Ammon's horn (tissue), 1 donor: ENCODE measurements at places on chromosomes 3 and 15.

DNA sequence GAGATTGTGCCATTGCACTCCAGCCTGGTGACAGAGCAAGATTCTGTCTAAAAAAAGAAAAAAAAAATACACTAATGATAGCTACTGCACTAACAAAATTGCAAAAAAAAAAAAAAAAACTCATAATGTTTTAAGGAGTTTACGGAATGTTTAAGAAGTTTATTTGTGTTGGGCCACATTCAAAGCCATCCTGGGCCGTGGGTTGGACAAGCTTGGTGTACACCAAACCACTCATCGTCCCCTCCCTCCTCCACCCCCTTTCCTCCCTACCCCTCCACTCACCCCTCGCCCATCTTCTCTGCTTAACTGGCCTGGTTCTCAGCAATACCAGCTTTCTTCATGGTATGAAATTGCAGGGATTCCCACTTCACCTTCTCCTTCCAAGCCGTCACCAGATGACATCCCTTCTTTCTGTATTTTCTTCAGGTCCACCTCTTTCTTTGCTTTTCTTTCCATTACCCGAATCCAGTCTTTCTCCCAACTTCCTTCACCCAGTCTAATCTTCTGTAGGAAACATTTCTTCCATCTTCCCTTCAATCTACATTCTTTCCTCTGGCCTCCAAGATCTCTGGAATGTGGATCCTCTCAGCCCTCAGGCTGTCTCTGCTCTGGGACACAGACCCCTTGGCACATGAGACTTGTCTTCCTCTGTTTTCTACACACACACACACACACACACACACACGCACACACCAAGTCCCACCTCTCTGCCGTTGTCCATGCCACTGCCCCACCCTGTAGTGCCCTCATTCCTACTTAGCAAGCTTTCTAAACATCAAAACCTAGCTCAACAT lies 3.5 kb upstream of the MESP1 start:
- no peak for DNase-seq

DNA sequence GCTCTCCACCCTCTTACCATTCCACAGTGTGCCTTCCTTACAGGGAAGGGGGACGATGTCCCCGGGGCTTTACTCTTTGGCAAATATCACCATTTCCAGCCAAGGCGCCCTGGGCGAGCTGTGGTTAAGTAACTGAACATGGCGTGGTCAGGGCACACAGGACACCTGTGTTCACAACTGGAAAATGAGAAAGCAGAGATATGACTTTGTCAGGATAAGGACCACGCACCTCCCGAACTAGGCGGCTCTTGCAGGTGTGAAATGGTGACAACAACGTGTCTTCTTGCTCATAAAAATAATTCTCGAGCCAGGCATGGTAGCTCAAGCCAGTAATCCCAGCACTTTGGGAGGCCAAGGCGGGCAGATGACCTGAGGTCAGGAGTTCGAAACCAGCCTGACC lies 154.8 kb downstream of the LRRC28 start:
- no peak for DNase-seq

DNA sequence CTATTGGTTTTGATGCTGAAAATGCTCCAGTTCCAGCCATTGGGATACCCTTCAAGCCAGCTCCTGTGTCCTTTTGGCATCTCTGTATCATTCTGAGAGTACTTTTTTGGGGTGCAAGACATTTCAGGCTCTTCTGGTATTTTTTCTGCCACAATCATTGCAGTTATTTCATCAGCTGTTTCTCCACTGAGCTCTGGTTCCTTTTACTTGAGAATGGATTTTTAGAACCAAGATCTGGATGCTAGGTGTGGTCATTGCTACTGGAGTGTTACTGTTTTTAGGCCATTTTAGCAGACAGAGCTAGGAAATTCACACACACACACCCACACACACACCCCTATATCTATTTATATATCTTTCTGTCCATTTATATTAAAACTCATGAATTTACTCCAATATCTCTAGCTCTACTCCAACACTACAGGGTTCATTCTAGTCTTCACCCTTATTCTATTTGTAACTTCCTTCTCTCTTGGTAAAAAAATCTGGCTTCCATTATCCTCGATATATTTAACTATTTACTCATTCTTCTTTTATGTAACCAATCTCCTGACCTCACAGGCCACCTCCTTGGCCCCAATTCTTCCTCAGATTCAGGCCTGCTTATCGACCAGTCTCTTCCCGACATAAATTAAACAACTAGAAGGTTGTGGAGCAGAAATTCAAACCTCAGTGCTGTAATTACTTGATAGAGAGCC lies 17.0 kb downstream of the SLC35G2 start:
- DNase-seq: no peak

GRCh38 chr3:64650715-64651114 lies 37.1 kb downstream of the ADAMTS9 start:
- DNase-seq: no peak

GRCh38 chr3:124986192-124987143 lies 51.9 kb upstream of the MUC13 start:
- no peak for DNase-seq

DNA sequence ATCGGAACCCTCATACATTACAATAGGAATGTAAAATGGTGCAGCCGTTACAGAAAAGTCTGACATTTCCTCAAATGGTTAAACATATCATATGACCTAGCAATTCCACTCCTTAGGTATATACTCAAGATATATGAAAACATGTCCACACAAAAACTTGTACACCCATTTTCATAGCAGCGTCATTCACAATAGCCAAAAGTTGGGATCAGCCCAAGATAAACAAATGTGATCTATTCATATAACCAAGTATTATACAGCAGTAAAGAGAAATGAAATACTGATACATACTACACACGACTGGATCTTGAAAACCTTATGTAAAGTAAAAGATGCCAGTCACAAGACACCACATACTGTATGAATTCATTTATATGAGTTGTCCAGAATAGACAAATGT lies 102.4 kb downstream of the MSL2 start:
- DNase-seq: no peak

- DNase-seq: no peak
Measured at GRCh38 chr3:30343861-30344260, 262.5 kb upstream of the TGFBR2 start.

DNA sequence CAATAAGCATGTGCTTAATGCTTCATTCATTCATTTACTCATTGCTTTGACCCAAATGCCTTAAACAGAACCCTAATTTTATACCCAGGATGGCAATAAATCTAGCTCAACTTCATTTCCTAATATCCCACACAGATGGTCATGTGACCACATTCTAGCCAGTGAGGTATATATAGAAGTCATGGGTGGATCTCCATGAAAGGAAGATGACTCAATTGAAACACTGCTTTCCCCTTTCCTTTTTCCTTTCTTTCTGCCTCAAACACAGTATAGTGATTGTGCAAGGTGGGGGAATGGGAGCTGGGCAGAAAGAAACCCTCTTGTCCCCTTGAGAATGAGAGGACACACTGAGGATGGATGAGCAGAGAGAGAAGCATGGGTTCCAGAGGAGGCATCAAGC lies 183.5 kb upstream of the PRICKLE2 start:
- DNase-seq: no peak

DNA sequence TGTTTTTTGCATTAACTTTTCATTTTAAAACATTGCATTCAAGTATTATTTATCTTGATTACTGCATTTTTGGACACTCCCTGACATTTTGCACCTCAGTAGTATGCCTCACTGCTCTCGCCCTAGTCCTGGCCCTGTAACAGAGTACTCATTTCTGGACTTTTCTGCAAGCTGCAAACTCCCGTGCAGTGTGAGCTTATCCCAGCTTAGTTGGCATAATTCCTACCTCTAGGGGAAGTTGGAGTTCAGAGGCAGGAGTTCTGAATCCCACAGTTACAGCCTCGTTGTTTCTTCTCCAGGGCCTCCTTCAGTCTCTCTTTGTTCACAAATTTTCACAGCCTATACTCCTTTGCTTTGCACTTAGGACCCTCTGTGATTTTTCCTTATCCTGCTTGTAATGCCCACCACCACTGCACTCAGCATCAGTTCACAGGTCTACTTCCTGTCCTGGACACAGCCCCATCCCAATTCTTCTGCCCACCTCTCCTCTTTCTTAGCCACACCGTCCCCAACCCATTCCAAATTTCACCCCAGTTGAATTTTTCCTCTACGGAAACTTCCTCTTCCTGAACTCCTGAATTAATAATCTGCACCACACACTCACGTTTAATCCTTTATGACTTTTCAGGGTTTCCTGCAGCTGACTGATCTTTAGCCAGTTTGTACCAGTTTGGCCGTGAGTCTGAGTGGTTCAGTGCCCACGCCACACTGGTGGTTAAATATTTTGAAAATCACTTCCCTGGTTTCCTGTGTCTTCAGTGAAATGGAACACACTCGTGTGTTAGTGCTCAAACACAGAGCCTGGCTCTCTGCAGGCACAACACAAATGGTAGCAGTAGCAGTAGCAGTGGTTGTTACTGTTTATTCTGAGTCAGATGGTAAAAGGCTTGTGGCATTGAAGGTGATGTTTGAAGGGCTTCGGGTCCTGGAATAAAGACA lies 6.3 kb upstream of the CTSH start:
- DNase-seq: no peak

DNA sequence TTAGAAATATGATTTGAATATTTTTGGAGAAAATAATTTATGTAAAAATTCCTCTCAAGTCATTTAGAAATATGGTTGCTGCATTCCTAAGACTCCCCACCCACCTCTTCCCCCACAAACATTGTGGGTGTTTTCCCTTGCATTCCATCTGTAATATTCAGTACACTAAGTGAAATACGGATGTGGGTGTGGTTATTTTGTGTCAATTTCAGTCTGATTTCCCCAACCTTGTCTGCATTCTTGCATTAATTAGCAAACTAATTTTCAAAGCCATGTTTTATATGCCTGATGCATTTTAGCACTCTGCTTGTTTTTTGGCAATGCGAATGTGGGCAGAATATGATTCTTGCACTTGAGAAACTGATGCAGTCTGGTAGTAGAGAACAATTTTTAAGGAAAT lies 408.3 kb upstream of the RGMA start:
- peak; percentile 26 for DNase-seq

DNA sequence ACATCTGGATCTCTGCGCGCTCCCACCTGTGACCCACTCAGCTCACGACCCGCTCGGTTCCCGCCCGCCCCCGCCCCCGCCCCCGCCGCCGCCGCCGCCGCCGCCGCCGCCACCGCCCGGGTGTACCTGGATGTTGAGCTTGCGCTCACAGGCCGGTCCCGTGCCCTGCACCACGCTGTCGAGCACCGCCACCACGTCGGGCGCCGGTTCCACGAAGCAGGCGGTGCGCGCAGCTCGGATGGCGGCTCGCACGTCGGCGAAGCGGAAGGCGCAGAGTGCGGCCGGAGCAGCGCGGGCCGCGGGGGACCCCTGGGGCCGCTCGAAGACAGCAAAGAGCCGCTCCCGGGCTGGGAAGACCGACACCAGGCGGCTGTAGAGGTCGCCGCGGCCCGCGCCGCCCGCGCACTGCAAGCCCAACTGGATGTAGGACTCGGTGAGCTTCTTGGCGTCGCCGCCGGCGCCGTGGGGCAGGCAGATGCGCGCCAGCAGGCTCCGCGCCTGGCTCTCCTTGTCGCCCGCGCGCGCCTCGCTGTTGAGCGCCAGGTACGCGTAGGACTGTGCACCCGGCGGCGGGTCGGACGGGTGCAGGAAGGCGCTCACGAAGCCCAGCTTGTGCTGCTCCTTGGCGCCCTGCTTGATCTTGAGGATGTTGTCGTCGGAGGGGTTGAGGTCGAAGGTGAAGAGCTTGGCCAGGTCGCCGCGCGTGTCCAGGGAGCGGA lies 1.1 kb downstream of the PLXND1 start:
- no peak for DNase-seq

DNA sequence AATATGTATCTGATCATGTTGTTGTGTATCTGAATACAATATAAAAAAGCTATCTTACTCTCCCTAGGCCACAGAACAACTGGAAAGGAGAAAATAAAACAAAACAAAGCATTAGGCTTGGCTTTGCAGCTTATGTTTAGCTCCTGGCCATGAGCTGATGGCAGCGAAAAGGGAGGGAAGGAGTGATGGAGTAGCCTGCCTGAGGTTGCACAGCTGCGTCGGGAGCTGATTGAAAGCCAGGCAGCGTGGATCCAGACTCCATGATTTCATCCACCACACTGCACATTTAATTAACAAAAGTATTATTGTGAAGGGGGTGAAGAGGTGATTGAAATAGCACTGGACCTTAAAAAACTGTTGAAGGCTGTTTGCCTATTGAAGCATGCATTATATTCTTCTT lies 212.2 kb downstream of the GABRG3 start:
- DNase-seq: peak; percentile 26

- no peak for DNase-seq
Measured at GRCh38 chr3:133209871-133210550, 171.8 kb downstream of the TMEM108 start.

DNA sequence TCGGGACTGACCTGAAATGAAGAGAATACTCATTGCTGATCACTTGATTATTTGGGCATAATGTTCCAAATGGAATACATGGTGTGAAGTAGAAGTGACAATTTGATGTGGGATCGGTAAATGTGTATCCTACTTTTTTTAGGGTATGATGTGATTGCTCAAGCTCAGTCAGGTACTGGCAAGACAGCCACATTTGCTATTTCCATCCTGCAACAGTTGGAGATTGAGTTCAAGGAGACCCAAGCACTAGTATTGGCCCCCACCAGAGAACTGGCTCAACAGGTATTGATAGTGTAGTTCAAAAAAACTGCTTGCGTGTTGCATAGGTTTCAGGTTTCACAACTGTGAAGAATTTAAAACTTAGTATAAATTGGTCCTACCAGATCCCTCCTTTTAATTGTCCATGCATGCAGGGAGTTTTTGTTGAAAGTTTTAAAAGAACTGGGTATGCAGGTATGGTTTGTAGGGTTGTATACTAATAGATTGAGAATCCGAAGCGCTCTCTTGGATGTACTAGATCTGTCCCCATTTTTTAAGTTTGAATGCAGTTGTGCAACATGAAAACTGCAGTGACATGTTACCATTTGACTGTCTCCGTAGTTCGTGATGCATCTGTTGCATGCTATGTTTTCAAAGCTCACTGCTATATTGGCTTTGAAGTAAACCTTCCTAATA lies 1.6 kb downstream of the EIF4A2 start:
- no peak for DNase-seq

GRCh38 chr3:9810433-9810770 lies 340 bp downstream of the TTLL3 start:
- no peak for DNase-seq

GRCh38 chr3:18747383-18747782 lies 322.2 kb upstream of the SATB1 start:
- no peak for DNase-seq

DNA sequence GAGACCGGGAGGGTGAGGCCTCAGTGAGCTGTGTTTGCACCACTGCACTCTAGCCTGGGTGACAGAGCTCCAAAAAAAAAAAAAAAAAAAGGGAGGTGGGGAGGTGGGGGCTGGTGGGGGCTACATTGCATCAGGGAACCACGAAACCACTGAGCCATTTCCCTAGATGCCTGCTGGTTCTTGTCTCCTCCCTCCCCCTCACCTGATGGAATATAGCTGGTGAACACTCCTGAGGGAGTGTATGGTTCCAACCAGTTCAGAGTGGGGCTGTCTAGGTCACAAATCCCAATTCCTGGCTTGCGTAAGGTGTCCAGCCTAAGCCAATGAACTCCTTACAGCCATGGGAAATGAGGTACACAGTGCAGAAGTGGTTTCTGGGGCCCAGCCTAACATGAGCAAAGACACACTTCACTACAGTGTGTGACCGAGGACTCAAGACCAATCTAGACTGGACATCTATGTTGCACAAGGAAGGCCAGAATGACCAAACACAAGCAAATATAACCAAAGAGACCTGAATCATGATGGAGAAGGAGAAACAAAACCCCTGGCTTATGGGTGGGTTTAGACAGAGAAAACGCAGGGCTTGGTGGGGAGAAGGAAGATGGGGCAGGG lies 39.1 kb upstream of the OSBPL11 start:
- DNase-seq: no peak

GRCh38 chr15:67899596-67900283 lies 59.9 kb upstream of the RNU6-1 start:
- DNase-seq: no peak
